ENCODE measurements at places on chromosomes 4 and X.

GRCh38 chrX:133188631-133189030 lies 29.5 kb downstream of the TFDP3 start:
- no peak for DNase-seq

GRCh38 chr4:115433491-115433890 lies 320.1 kb upstream of the NDST4 start:
- DNase-seq, result no peak

DNA sequence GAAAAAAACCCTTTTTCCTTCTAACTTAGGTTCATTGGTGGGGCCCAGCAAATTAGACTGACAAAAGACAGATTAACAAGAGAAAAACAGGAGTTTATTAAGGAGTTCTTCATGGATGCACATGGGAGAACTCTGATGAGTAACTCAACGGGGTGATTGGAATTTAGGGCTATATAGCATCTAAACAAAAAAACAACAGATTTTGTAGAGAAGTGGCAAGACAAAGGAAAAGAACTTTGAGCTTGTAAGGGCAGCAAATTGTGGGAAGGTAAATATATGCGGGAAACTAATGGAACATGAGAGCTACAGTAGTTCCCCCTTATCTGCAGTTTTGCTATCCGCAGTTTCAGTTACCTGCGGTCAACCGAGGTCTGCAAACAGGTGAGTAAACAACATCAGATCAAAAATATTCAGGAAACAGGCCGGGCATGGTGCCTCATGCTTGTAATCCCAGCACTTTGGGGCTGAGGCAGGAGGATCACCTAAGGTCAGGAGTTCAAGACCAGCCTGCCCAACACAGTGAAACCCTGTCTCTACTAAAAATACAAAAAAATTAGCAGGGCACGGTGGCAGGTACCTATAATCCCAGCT lies 573.6 kb downstream of the ADGRL3 start:
- DNase-seq, result no peak

DNA sequence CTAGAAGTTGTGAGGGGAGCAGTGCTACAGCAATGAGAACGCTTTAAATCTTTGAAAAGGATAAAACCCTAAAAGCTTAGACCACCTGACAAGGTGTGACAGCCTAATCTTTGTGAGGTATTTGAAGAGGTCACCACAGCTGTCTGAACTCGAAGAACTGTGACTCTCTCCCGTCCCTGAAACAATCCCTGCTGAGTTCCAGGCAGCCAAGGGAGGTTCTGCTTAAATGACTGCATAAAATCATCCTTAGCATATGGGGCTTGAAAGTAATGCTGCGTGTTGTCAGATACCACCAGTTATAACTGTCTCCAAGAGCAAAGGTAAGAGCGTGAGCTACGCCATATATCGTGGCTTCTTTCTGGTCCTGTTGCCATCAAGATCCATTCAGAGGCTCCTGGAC lies 696.3 kb downstream of the PCDH7 start:
- DNase-seq, result no peak

DNA sequence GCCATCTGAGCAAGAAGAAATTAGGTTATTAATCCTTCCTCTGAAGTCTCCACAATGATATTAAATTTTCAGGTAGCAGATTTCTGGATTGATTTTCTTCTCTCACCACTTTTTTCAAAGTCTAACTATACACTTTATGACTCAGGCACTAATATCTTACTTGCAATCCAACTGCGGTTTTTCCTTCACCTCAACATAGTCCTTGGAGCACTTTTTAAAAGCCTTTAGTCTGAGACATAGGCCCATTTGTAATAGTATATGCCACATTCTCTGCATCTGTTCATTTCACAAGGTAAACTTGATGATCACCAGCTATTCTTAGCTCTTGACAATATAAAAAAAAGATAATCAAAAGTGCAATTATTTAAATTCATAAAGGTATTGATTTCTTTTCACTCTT lies 55.9 kb upstream of the EDNRA start:
- DNase-seq, result no peak

DNA sequence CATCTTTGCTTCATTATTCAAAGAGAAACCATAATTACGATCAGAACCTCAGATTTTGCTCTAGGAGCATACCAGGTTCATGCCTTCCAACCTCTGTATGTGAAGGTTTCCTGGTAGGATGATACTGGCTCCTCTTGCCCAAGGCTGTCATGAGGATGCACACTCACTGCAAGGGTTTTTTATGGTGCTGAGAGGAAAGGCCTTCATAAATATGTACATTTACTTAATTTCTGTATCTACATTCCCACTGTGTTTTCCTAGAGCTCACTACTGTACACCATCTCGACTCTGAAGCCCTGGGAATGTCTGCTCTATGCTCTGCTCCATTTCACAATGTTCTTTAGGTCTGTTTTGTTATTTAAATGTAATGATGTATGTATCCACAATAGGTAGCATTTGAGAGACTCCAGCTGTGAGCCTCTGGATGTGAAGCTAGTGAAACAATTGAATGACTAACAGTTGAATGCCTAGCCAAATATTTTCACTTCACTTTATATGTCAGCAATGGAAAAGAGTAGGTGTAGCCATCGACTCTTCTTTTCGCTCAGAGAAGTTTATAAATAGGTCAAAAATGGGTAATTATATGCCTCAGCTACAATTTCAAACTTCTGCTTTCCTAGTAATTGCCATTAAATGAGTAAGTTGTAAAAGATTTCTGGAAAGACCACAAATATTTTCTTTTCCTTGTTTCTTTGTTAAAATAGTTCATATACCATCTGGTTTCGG lies 228.0 kb downstream of the PALLD start:
- DNase-seq, result no peak

GRCh38 chr4:124682384-124682783 lies 30.1 kb downstream of the ANKRD50 start:
- DNase-seq, result no peak

DNA sequence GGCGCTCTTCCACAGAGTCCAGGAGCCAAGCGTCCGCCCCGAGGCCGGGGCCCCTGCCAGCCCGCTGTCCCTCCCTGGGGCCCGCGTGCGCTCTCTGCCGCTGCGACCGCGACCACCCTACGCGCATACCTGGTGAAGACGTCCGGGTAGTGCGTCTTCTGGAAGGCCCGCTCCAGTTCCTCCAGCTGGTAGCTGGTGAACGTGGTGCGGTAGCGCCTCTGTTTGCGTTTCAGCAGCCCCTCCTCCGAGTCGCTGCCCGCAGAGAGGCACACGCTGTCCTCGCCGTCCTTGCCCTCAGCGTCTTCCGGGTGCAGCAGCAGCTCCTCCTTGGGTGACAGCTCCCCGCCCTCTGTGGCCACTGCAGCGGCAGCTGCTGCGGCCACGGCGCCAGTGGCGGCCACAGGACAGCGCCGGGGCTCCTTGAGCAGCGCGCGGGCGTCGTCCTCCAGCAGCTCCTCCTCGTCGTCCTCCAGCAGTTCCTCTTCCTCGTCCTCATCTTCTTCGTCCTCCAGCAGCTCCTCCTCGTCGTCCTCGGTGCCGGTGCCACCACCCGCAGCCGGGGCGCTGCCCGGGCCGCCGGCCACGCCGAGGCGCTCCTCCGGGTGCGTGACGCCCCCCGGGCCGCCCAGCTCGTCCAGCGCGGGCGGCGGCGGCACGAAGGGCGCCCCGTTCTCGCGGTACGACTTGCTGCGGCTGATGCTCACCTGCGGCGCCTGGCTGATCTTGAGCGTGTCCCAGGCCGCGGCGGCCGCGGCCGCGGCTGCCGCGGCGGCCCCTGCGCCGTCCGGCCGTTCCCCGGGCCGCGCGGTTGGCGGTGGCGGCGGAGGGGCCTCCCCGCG lies 2.8 kb downstream of the ARX start:
- DNase-seq, result no peak

- DNase-seq, result no peak
These were observed 52.6 kb downstream of the FNIP2 start for GRCh38 chr4:158821228-158821971.

DNA sequence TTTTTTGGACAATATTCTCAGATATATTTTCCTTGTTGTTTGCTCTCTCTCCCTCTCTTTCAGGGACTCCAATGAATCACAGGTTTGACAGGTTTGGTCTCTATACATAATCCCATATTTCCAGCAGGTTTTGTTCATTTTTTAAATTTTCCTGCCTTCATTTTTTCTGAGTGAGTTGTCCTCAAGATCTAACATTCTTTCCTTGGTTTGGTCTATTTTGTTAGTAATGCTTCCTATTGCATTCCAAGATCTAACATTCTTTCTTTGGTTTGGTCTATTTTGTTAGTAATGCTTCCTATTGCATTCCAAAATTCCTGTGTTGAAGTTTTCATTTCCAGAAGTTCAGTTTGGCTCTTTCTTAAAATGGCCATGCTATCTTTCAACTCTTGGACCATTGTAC lies 45.3 kb upstream of the ZMAT1 start:
- no peak for DNase-seq

DNA sequence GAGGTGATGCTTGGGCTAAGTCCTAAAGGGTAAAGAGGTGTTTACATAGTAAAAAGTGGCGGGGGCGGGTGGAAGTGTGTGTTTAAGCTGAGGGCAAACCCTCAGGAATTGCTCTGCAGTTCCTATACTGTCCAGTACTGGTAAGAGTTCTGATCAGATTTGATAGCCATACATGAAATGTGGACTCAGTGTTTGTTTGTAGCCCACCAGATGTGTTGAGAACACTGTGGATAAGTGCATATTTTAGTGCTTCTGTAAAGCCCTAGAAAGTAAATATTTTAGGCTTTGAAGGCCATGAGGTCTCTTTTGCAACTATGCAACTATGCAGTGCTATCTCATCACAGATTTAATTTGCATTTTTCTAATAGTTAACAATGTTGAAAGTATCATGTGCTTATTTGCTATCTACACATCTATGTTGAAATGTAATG lies 80.7 kb upstream of the EOLA2 start:
- no peak for DNase-seq

DNA sequence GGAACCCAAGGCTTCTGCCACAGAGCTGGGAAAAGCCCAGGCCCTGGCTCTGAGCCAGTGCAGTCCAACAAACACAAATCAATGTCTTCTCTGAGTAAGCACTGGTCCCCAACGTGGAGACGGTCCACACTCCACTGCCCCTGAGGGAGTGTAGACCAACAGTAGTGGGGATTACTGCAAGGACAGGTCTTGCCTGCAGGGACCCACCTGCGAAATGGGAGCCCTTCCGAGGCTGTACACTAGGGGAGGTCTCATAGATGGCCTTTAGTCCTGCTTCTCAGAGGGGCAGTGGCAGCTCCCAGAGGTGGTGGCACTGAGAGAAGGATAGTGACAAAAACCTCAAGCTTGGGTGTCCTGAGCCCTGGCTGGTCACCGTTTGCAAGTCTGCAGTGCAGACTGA lies 19.5 kb downstream of the ENPP6 start:
- no peak for DNase-seq

DNA sequence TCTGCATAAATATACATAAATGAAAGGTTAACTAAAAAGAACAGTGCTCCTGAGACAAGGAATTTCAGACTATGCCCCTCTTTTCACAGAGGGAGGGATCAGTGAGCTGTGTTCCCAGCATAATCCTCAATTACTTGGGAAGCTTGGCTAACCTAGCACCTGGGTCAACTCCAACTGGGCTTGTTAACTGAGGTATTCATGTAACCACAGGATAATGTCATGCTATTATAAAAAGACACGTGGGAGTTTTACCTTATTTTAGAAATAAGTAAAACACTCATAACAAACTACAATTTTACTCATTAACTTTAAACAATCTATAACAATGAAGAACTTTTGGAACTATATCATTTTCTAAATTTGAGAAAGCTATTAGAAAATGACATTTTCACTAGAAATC lies 48.6 kb downstream of the RPGR start:
- DNase-seq, result no peak

DNA sequence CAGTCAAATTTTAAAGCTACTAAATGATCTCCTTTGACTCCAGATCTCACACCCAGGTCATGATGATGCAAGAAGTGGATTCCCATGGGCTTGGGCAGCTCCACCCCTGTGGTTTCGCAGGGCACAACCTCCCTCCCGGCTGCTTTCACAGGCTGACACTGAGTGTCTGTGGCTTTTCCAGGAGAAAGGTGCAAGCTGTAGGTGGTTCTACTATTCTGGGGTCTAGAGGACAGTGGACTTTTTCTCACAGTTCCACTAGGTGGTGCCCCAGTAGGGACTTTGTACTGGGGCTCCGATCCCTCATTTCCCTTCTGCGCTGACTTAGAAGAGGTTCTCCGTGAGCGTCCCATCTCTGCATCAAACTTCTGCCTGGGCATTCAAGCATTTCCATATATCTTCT lies 845.2 kb downstream of the PCDH18 start:
- DNase-seq, result no peak

DNA sequence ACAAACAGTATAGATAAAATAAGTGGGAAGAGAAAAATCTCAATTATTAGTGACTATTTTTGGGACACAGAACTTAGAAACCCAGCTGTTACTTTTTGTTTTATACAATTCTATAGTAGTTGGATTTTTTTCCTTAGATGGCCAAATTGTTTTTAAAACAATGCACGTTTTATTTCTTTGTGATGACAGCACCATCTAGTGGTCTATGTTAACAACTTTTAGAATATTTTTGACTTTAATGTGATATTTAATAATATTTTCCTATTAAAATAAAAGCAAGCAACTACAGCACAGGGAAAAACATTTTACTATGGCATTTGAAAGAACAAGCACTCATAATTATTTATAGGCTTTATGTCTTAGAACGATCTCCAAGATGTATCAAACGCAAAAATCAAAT lies 5.6 kb upstream of the SMIM31 start:
- no peak for DNase-seq
